ENCODE measurements at places on chromosomes 13 and 19.

- no peak for DNase-seq
Observed at GRCh38 chr19:6413291-6413690, 11.3 kb downstream of the KHSRP start.

DNA sequence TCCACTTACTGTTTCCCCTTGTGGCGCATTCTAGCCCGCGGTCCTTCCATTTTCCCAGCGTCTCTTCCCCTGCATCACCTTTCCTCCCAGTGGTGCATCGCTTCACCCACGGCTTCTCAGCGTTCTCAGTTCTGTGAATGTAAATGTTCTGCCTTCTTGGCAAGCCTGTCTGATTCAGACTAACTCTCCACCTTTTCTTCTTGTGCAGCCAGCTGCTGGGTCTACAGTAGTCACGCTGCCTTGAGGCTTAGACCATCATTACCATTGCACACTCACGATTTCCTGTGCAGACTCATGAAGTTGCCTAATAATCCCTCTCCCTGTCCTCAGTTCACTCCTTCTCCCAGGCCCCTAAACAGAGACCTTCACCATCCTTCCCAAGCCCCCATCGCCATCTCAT, 75.0 kb downstream of the DHRS12 start:
- DNase-seq: no peak

GRCh38 chr19:30651066-30651465, 278.9 kb downstream of the ZNF536 start:
- no peak for DNase-seq

GRCh38 chr13:100588331-100589177, at the start of gene GGACT:
GGACT (minus strand) TSS chr13:100588789; CDS start chr13:100532591, 56,198 bp downstream.
- DNase-seq: peak; percentile 91

- peak; percentile 30 for DNase-seq
Observed at GRCh38 chr13:99386495-99386894, 79.3 kb upstream of the GPR183 start.

- no peak for DNase-seq
Observed at GRCh38 chr19:13072188-13072908, 30.3 kb downstream of the LYL1 start.

GRCh38 chr19:2613507-2614295, 88.8 kb downstream of the GNG7 start:
- peak; percentile 80 for DNase-seq

- no peak for DNase-seq
Observed at GRCh38 chr13:65926750-65927171, 1303.4 kb downstream of the PCDH9 start.

- peak; percentile 47 for DNase-seq
Observed at GRCh38 chr19:7326105-7326877, 22.4 kb upstream of the ARHGEF18 start.

- DNase-seq: no peak
Observed at GRCh38 chr19:947707-948539, 22.1 kb downstream of the ARID3A start.

DNA sequence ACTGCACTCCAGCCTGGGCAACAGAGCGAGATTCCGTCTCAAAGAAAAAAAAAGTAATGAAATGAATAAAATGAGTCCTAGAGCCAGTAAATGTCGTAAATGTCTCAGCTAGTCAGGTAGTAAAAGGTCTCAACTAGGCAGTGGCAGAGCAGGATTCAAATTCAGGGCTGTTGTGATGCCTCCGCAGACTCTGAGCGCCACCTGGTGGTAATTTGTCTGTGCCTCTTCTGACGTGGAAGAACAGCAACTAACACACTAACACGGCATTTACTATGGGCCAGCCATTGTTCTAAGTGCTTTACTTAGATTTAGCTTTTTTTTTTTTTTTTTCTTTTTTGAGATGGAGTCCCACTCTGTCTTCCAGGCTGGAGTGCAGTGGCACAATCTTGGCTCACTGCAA, 30.2 kb downstream of the CYP2F1 start:
- DNase-seq: peak; percentile 85

DNA sequence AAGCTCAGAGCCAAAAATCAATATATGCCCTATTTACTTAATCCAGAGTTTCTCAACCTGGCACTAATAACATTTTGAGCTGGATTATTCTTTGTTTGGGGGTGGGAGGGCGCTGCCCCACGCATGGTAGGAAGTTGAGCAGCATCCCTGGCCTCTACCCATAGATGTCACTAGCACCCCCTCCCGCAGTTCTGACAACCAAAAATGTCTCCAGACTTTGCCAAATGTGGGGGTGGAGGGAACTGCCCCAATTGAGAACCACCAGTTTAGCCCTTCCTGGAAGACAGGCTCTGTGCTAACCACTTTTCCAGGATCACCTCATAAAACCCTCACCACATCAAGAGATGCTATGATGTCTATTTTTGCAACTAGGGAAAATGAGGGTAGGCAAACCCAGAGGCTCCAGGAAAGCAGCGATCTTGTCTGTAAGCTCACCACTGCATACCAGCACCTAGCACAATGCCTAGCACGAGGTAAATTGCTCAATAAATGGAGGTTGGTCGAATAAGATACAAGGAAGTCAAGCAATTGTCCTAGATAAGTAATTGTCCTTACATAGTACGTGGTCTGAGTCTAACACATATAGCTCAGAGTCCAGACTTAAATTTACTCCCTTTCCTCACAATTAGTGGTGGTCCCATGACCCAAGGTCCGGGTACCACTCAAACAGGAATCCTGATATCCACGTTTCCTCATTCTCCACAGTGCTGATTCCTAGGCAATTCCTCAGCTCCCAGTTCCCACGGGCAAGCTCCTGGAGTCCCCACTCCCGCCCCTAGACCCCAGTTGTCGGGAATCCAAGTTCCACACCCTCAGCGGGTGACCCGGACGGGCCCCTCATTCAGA, 892 bp downstream of the TRIR start:
- peak; percentile 58 for DNase-seq

GRCh38 chr13:54928071-54928470, 1899.5 kb downstream of the OLFM4 start:
- no peak for DNase-seq

- DNase-seq: no peak
Observed at GRCh38 chr13:85108356-85108755, 690.9 kb downstream of the SLITRK6 start.

- peak; percentile 56 for DNase-seq
Observed at GRCh38 chr13:99384468-99384867, 77.3 kb upstream of the GPR183 start.

DNA sequence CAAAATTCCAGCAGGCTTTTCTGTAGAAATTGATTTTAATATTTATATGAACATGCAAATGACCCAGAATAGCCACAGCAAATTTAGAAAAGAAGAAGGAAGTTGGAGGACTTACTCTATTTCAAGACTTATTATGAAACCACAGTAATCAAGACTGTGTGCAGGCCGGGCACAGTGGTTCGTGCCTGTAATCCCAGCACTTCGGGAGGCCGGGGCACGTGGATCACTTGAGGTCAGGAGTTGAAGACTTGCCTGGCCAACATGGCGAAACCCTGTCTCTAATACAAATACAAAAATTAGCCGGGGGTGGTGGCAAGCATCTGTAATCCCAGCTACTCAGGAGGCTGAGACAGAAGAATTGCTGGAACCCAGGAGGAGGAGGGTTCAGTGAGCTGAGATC, 6.0 kb upstream of the FFAR2 start:
- DNase-seq: no peak

- no peak for DNase-seq
Observed at GRCh38 chr19:42345191-42345812, 19.9 kb downstream of the MEGF8 start.

DNA sequence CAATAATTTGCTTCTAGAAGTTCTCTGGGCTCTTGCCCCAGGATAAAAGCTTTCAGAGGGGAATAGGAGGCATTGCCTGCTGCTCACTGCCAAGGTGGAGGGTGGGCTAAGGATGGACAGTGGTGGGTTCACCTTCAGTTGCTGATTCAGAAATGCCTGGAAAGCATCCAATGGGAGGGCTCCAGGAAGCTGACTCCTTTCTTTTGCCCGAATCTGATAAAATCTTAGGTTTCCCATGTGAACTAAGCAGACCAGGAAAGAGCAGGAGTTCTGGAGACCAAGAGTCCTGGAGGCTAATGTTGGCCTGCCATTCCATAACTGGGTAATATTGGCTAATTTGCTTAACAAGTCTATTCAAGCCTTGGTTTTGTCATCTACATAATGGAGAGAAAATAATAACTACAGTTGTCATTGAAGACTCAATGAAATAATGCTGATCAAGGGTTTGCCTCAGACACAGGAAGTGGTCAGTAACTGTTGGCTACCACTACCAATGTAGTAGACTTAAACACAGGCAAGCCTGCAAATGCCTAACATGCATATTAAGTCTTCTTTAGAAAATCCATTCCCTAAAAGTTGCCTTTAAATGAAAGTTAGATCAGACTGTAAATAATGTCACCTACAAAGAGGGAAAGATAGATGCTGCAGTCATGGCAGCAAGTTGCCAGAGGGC, 528.4 kb upstream of the NBEA start:
- no peak for DNase-seq

- DNase-seq: peak; percentile 77
Observed at GRCh38 chr19:5130371-5131030, 161.6 kb downstream of the KDM4B start.

- DNase-seq: no peak
Observed at GRCh38 chr13:42795666-42796065, 14.3 kb downstream of the FAM216B start.

DNA sequence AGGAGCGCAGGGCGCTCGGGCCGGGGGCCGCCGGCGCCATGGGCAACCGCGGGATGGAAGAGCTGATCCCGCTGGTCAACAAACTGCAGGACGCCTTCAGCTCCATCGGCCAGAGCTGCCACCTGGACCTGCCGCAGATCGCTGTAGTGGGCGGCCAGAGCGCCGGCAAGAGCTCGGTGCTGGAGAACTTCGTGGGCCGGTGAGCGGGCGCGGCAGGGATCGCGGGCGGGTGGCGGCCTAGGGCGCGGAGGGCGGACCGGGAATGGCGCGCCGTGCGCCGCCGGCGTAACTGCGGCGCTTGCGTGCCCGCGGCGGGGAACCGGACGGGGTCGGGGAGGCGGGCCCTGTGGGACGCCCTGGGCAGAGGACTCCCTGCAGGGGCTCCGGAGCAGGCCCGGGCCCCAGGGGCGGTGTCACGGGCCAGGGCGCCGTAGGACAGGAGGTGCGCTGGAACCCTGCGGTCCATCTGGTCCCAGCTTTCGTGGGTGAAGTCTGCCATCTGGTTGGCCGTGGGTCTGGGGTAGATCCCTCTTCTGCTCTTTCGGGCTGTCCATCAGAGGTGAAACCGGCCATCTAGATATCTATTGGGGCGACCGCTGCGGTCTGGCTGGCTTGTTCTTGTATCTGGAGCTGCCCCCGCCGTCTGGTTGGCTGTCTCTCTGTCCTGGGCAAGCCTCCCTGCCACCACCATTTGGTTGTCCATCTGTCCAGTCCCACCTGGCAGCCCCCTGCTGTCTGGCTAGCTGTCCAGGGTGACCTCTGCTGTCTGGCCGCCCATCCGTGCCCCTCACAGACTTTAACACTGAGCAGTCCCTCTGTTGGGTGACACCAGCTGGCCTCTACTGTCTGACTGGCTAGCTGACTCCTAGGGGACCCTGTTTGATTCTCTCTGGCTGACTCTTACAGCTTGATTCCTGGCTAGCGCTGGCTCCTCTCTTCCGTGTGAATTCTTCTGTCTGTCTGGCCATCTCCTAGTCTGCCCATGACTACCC, 622 bp downstream of the DNM2 start:
- peak; percentile 76 for DNase-seq

DNA sequence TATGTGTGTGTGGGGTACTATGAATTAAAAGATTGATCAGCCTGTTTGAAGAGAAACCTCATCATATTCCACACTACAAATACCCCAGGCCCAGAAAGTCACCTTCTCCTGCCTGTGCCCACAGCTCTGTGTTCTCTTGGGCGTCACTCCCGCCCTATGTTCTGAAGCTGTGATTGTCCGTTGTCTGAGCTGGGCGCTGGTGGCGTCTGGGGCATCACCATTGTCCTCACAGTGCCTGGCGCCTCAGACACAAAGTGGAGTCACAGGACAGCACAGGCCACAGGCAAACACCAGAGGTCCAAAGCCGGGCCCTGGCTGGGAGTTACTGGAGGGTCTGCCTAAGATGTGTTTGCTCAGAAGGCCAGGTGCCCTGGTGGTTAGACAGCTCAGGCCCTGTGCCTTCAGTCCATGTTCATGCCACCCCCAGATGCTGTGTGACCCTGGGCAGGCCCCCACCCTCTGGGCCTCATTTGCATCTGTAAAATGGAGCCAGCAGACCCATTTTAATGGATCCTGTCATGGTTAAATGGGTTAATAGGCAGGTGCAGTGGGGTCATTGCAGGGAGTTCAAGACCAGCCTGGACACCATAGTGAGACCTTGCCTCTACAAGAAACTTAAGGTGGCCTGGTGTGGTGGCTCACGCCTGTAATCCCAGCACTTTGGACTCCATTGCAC, 34.5 kb downstream of the DNM2 start:
- DNase-seq: no peak

DNA sequence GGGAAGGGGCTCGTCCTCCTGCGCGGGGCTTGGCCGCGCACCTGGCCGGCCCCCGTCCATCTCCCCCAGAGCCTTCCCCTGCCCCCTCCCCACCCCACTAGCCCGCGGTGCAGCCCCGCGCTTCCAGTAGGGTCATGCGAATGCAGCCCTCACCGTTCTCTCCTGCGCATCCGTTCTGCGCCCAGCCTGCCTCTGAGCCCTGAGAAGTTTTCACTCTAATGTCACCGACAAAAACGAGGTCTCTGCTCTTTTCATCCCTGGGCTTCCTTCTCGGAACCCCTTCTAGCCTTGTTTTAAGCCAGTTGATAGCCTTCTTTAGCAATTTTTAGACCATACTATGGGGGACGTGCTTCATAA, 97.4 kb downstream of the ATP8A2 start:
- no peak for DNase-seq

- peak; percentile 54 for DNase-seq
Observed at GRCh38 chr19:4140237-4140711, 13.2 kb upstream of the CREB3L3 start.

DNA sequence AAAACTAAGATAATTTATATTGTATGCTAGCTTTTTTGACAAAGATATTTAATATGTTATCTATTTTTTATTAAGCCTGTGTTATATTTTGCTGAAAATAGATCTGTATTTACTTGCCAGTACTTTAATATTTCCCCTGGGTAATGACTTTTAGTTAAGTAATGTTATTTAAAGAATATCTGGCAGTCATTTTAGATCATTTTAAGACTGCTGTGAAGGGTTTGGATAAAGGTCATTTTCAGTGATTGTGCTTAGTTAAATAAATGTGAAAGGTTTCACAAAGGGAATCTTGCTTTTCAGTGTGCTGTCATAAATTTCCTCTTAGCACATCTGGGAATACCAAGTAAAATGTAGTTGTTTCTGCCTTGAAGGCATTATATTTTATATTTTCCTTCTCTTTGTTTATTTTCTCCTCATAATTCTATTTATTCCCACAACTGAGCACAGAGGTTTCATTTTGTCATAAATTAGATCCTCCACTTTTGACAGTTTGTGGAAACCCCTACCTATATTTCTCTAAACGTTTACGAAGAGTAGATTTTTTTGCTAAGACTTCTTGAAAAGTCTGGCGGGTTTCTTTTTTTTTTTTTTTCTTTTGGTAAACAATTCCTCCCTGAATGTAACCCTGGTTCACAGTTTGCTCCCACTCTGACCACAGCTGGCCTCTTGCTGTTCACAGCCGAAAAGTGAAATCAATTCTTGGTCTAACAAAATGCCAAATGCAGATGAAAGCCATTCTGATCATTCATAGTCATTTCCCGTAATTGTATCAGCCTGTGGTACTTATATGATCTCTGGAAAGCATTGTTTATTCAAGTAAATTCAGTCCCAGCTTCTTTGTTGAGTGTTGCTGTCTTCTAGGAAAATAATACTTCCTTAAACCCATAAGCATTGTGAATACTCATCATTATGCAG, 87.8 kb downstream of the MAB21L1 start:
- no peak for DNase-seq

GRCh38 chr19:46191972-46192371, 37.6 kb upstream of the IGFL1 start:
- no peak for DNase-seq

- DNase-seq: peak; percentile 31
Observed at GRCh38 chr19:18414504-18415177, 4.6 kb upstream of the SSBP4 start.

All from activated T-cell treated with anti-CD3 and anti-CD28 coated beads, Interleukin-2, amount 50 U/mL, for 24 hours (primary cell).